Muscle of leg (tissue), 16 donors: ENCODE measurements at places on chromosomes 4 and X. TPM values are rescaled to one million over a fixed set of nuclear protein-coding genes. Genes with fewer than 3 reads are reported as not detected.

GRCh38 chrX:109709129-109709631, 23.9 kb downstream of the ACSL4 start:
- peak; percentile 43 for DNase-seq

CITED1 gene
- total RNA-seq: 26.8 TPM

EGFL6 gene
- total RNA-seq: 86.4 TPM

PRPS2 gene
- 8.6 TPM for total RNA-seq

CXCL11 gene
- not detected for total RNA-seq

GRCh38 chr4:8278421-8279287, 9.1 kb downstream of the HTRA3 start:
- peak; percentile 93 for DNase-seq

TLR1 gene
- total RNA-seq: 4.7 TPM

GRCh38 chrX:63932006-63932405, 147.0 kb upstream of the ARHGEF9 start:
- no peak for DNase-seq

PLXNB3 gene
- 0.89 TPM for total RNA-seq

- no peak for DNase-seq
Measured at GRCh38 chr4:78625073-78625472, 73.5 kb downstream of the ANXA3 start.

DNA sequence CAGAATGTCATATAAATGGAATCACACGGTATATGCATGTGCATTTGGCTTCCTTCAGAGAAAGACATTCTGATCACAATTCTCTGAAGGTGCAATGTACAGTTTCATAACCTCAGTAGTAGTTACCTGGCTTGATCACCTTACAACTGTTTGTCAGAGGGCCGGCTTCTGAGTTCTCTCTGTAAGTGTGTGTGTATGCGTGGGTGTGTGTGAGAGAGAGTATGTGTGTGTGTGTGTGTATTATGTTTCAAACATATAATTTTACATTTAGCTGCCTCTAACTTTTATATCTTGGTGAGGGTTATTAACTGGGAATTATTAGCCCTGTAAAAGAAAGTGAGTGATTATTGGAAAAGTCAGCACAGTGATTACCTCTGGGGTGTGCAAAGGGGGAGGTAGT, 8.0 kb upstream of the LOC101059915 start:
- no peak for DNase-seq

DNA sequence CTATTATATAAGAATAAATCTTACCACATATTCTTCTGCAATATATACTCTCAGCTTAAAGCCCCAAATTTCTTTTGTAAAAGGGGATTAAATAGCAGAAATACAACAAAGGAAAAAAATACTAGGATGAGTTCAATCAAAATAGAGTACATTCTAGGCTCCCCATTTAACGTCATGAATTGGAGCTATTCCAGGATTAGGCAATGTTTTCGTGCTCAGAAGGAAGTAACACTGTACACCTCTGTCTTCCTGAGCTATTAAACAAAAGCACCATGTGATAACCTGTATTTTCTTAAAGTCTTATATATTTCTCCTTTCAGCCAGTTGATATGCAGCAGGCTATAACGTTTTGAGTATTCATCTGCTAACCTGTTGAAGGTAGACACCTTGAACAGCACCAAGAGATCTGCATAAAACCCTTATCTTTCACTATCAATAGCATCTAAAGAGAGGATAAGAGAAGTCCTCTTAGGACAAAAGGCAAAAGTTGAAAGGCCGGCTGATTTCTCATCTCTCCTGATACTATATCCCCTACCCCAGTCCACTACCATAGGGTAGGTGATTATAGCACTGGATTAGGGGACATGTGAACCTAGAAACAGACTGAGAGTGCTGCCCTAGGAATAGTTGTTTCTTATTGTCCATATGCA, 31.5 kb downstream of the TEC start:
- DNase-seq: peak; percentile 25

SLC9B2 gene
- total RNA-seq: 9.4 TPM

NUP62CL gene
- 0.84 TPM for total RNA-seq

DNA sequence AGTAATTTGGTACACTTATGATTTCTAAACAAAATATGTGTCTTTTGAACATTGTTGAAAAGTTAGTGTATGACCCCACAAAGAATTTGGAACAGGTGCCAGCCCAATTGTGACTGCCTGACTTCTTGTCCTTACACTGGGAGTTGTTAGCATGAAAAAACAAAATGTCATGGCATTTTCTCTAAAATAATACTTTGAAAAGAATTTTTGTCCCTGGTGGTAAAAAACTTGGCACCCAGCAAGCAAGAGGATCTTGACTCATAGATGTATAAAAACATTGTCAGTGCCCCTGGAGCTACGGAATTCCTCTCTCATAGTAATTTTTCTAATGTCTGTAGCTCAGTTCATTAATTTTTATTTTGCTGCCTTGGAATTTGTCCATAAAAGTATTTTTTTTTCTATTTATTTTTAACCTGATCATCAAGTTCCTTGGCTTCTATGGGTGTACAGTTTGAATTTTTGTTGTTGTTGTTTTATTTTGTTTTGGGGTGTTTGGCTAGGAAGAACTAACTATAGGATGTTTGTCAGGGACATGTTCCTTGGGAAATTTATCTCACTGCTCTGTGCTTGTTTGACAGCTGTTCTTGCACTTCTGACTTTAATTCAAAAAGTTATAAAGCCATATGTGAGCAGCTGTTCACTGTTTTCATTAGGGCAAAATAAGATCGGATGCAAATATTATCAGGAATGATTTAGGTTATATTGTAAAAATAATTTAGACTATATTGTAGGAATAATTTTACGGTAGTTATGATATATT, 95.4 kb upstream of the NUDT6 start:
- DNase-seq: peak; percentile 68

GALNTL6 gene
- total RNA-seq: 0.53 TPM

DNA sequence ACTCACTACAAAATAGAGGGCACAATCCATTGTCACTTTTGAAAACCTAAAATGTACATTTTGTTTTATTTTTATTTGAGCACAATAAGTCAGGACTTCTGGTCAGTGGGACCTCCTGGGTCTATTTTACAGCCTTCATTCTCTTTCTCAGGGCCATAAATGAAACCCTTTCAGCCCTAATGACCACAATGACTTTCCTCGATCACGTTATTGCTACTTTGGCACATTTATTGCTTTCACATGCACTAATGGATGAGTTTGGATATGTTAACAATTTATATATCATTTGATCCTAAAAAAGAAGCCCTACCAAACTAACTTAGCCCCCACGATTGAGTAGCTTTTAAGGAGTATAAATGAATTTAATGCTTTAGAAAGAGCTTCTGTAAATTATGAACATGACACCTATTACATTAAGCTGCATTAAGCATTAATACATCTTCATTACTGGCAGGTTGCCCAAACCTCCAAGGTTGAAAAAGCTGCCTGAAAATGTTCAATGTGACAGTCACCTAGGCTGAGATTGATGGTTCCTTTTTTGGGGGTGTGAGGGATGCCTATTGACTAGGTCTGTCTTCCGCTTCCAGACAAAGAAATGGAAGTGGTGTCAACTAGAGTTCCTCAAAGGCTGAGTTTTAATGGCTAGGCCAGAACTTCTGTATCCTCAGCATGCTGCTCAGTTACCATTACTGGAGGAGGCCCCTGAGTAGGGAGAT, 296.4 kb downstream of the GPAT3 start:
- no peak for DNase-seq

DNA sequence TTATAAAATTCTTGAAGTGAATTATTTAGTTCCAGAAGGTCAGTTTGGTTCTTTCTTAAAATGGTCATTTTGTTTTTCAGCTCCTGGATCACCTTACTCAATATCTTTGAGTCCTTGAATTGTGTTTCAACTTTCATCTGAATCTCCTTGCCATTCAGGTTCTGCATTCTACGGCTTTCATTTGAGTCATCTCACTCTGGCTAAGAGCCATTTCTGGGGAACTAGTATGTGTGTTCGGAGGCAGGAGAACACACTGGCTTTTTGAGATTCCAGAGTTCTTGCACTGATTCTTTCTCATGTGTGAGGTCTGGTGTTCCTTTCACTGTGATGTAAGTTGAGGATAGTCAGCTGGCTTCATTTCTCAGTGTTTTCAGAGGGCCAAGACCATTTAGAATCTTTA, 708.4 kb upstream of the FRG1 start:
- no peak for DNase-seq

GRCh38 chrX:129791961-129792570, 12.3 kb downstream of the SASH3 start:
- no peak for DNase-seq

FRAS1 gene
- total RNA-seq: 14.1 TPM

DNA sequence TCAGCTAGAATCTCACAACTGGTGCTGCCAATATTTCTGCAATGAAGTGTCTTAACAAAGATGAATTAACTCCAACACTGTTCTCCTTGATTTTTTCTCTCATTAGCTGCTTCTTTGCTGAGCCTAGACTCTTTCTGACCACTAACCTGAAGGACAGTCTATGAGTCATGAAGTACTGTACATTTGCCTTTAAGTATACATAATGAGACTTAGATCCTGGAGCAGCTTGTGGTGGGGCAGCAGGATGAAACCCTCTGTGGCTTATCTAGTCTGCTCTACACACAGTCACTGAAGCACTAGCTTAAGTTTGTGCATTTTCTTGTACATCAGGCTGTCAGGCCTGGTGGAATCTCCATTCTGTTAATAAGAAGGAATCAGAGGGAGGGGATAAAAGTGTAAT, 307.4 kb upstream of the SMIM31 start:
- no peak for DNase-seq

MAGEB1 gene
- total RNA-seq: not detected

CASP6 gene
- total RNA-seq: 13.1 TPM

GRCh38 chrX:97326456-97326855, 442.7 kb downstream of the RPA4 start:
- DNase-seq: no peak

DNA sequence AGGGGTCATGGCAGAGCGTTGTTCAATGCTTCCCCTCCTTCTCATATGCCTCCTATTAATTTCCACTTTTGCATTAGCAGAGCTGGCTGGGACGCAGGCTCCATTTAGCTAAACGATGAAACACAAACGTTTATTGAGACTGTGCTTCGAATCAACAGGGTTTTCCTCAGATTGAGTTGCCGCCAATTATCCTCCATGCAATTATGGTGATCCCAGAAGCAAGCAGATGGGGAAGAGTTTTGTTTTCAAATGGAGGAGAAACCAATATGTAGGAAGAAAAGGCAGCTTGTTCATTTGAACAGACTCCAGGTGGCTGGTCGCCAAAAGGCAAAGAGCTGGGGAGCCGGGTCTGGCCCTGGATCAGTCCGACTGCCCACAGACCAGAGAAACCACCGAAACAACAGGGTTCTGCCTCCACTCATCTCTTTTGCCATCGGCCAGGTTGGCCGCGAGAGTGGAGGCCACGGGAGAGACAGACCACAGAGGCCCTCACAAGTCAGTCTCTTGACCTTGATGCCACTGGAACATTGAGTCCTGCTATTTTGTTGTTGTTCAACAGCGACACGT, 184.8 kb downstream of the GBA3 start:
- DNase-seq: no peak

SSX4B gene
- total RNA-seq: not detected

HOPX gene
- 18.5 TPM for total RNA-seq

- DNase-seq: no peak
Measured at GRCh38 chrX:39487166-39487968, 610.4 kb downstream of the BCOR start.

- peak; percentile 69 for DNase-seq
Measured at GRCh38 chr4:189779281-189779980, 161.2 kb upstream of the FRG1 start.

DNA sequence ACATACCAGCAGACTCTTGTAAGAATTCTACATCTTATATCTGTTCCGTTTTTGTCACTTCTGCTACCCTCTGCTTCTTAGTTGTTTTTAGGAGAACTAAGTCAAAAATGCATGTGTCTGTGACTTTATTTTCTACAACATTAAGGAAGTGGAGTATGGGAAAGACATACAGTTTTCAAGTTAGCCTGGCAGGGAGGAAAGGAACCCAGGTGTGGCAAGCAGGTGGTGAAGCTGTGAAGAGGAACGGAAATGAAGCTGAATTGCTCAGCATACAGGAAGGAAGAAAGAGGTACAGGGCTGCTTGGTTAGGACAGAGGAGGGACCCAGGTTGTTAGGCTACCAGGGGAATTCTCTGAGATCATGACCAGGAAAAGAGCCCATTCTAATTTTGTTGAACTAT, 9.4 kb downstream of the GPRIN3 start:
- peak; percentile 27 for DNase-seq

SERPINA7 gene
- total RNA-seq: not detected

TMEM271 gene
- total RNA-seq: 0.04 TPM

NEUROG2 gene
- total RNA-seq: not detected

- DNase-seq: no peak
Measured at GRCh38 chrX:30607155-30607554, 29.6 kb upstream of the TASL start.

DNA sequence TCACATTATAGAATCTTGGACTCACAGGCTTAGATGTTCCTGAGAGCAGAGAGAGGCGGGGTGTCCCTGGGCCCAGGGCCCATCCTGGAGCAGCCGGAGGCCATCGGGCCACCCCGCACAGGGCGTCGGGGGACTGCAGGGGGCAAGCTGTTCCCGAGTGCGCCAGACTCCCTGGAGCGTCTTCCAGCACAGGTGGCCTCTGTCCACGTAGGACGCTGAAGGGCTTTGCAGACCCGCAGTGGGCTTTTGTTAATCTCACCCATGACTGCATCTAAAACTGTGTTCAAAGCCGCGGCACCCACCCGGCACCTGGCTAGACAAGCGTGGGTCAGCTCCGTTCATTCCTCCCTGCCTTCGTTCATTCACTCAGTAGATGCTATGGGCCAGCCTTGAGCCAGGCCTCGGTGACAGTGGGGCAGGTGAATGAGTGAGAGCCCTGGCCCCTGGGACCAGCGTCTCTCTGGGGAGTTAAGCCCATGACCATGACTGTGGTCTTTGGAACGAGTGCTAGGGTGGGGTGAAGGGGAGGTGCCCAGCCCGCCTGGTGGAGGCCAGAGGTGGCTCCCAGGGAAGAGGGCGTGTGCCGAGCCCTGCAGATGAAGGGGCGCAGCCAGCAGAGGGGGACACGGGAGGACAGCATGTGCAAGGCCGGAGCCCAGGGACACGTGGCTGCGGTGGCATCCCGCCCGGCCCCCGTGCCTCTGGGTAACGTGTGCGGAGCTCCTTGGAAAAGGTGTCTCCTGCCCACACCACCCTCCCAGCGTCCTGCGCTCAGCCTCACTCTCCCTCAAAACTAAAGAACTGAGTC, 98.3 kb downstream of the HMX1 start:
- DNase-seq: no peak

GRCh38 chr4:20367446-20367845, 115.7 kb downstream of the SLIT2 start:
- DNase-seq: no peak

GRCh38 chr4:145083891-145084605, 13.9 kb downstream of the ANAPC10 start:
- DNase-seq: no peak

MFSD8 gene
- 20.4 TPM for total RNA-seq

GRCh38 chr4:145709843-145710242, 29.9 kb downstream of the C4orf51 start:
- DNase-seq: no peak

PTTG2 gene
- total RNA-seq: 0.09 TPM

STPG2 gene
- 0.18 TPM for total RNA-seq

SORCS2 gene
- total RNA-seq: 9.1 TPM

CXCL6 gene
- not detected for total RNA-seq

ARX gene
- 1.4 TPM for total RNA-seq

GRCh38 chr4:121861426-121861825, 8.8 kb downstream of the BBS7 start:
- DNase-seq: no peak

- no peak for DNase-seq
Measured at GRCh38 chrX:120825146-120825545, 50.5 kb downstream of the CT47B1 start.
